ENCODE measurements at places on chromosomes 5 and 9. TPM values are rescaled to one million over a fixed set of nuclear protein-coding genes. Genes with fewer than 3 reads are reported as not detected.

Gene NIPSNAP3A
- 34.4 TPM for total RNA-seq

Gene BHMT2
- 3.8 TPM for total RNA-seq

Gene CRAT
- 27.5 TPM for total RNA-seq

Gene GDNF
- total RNA-seq: 0.23 TPM

Gene PTGDS
- not detected for total RNA-seq

Gene F2RL2
- total RNA-seq: 7.2 TPM

Gene SLC6A7
- total RNA-seq: not detected

Gene ADAMTS6
- 12.1 TPM for total RNA-seq

Gene SLC2A6
- 40.5 TPM for total RNA-seq

Gene CBY3
- total RNA-seq: not detected

Gene SPAG8
- total RNA-seq: 0.12 TPM

Gene FRMD3
- 1.4 TPM for total RNA-seq

Gene TRIM7
- 2.7 TPM for total RNA-seq

Gene SLC25A2
- total RNA-seq: 0.29 TPM

Gene CDHR2
- total RNA-seq: not detected

Gene SLC9A3
- 1.3 TPM for total RNA-seq

Gene GPR21
- not detected for total RNA-seq

Gene STKLD1
- not detected for total RNA-seq

Gene LPAR1
- total RNA-seq: 13.0 TPM

Gene PCDHGA12
- 1.9 TPM for total RNA-seq

Gene OR2V1
- not detected for total RNA-seq

Gene SPATA9
- total RNA-seq: 0.36 TPM

Gene MCCC2
- total RNA-seq: 38.6 TPM

Gene SOHLH1
- not detected for total RNA-seq

Gene ZBTB26
- 2.9 TPM for total RNA-seq

Gene CRB2
- total RNA-seq: 0.14 TPM

Gene OR1N2
- total RNA-seq: not detected

All from epithelial cell of proximal tubule (primary cell).